ENCODE measurements at places on chromosomes 16 and 17.

DNA sequence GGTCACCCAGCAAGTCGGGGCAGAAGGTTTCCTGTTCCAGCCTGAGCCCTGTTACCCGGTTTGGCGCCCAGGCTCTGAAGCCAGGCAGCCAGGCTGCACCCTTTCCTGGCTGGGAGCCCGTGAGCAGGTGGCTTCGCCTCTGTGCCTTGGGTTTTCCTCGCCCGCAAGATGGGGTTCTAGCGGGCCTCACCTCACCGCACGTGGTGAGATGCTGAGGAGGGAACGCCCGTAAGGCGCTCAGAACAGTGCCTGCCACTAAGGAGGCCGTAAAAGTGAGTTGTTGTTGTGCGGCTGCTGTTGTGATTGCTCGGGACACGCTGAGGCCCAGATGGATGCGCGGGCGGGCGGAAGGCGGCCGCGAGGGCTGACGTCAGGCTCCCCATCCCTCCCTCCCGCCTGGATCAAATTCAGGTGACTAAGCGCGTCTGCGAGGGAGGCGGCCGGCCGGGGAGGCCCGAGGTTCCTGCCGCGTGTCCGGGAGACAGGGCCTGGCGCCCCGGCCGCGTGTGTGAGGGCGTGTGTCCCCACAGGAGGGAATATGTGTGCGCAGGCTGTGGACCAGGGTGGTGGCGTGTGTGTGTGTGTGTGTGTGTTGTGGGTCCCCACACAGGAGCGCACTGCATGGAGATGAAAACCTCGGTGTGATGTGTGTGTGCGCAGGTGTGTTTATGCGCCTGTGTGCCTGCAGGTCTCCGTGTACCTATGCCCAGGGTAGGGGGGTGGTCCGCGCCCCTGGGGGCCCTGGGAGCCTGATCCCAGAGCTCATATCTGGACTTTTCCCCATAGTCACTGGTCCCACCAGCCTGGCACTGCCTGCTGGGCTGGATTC, 4.3 kb downstream of the CAMKK1 start:
- DNase-seq = no peak

- no peak for DNase-seq
Measured at GRCh38 chr17:5330981-5331380, 48.9 kb downstream of the RABEP1 start.

GRCh38 chr17:75146592-75146991, 7.7 kb downstream of the JPT1 start:
- DNase-seq = no peak

DNA sequence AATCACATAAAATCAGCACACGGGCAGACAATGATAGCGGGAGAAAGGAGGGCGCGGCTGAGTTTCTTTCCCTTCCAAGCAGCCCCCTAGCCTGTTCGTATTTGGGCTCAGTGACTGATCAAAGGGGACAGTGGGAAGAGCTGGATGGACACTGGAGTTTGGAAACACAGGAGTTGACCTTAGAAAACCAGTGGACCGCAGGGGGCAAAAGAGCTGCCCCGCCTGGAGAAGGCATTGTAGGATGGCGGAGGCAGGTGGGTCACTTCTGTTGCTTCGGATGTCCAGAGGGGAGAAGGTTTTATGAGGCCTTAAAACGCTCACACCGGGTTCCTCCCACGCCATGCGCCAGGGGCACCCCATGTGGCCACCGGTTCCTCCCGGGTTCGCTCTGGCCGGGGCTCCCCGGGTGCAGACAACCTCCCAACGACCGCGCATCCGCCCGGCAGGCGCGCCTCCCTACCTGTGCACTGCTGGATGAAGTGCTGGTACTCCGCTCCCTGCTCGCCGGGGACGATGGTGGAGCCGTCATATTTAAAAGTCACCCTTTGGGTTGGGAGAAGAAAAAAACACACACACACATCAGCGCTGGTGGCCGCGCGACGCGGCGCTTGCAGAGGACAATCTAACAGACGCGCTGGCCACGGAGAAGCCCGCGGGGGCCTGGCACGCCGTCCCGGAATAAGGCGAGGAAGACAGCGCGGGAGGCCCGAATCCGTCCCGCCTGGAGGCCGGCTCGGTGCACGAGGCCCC, 662 bp downstream of the COTL1 start:
- DNase-seq = peak; percentile 16

GRCh38 chr16:57115514-57116182, 23.3 kb downstream of the CPNE2 start:
- DNase-seq = no peak

DNA sequence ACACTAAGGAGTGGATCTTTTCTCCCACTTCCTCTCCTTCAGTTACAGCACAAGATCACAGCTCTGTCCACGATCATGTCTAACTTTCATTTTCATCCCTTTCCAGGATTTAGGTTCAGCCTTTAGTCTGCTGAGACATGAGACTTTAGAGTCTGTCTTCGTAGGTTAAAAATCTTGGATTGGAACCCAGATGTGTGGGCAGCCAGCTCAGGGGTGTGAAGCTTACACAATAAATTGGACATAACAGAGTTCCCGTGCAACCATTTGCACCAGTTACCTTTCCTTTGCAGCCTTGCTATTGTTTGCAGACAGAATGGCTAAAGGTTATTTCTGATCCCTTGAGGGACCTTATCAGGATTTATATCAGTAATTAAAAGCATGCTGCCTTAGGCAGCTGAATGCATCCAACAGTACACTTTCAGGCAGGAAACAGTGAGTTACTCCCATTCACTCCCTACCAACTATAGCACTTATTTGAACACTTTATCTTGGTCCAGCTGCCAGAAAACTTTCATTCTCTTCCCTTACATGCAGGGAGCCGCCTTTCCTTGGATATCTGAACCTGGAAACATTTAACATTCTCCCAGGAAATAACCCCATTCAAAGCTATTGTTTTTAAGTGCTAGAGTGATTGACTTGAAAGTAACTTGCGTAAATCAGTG, 87.3 kb downstream of the TMEM100 start:
- no peak for DNase-seq

- no peak for DNase-seq
Measured at GRCh38 chr17:38671939-38672720, 2.6 kb downstream of the EPOP start.

DNA sequence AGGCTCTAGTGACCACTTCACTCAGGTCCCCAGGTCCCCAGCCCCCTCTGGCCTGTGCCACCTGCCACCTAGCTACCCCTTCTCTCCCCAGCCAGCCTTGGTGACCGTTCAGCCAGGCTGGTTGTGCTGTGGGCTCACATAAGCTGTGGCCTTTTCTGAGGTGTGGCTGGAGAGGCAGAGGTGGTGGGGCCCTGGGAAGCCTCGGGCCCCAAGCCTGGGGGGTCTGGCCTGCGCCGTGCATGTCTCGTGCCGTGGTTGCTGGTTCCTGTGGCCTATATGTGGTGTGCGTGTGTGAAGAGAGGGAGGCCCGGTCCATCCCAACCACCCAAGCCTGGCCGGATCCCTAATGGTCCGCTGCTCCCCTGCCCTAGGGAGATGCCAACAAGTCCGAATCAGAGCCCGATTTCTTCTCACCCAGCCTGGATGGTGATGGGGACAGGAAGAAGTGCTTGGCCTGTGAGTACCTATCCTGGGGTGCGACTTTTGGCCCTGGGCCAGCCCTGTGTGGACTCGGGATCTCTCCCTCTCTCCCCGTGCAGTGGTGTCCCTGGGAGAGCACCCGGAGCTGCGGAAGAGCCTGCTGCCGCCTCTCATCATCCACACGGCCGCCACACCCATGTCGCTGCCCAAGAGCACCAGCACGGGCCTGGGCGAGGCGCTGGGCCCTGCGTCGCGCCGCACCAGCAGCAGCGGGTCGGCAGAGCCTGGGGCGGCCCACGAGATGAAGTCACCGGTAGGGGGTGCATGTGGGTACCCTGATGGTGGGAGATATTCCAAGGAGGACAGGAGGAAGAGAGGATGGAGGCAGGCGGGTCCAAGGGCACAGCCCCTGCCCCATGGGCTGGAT, 35.9 kb downstream of the CACNA1G start:
- DNase-seq = no peak

DNA sequence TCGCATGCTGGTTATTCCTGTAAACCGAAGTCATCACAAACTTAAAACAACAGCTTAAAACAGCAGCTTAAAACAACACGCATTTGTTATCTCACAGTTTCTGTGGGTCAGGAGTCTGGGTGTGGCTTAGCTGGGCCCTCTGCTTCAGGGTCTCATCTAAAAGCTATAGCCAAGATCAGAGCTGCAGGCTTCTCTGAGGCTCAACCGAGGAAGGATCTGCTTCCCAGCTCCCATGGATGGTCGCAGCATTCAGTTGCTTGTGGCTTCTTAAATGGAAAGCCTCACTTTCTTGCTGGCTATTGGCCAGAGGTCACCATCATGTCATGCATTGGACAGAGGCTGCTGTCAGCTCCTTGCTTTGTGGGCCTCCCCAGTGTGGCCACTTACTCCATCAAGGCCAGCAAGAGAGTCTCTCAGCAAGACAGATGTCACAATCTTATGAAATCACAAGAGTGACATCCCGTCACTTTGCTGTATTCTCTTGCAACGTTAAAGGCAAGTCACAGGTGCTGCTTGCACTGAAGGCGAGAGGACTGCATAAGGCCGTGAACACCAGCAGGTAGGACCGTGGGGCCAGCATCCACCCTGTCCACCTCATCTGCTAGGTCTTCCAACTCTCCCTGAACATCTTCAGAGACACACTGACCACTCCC, 117.9 kb upstream of the TNRC6C start:
- no peak for DNase-seq

DNA sequence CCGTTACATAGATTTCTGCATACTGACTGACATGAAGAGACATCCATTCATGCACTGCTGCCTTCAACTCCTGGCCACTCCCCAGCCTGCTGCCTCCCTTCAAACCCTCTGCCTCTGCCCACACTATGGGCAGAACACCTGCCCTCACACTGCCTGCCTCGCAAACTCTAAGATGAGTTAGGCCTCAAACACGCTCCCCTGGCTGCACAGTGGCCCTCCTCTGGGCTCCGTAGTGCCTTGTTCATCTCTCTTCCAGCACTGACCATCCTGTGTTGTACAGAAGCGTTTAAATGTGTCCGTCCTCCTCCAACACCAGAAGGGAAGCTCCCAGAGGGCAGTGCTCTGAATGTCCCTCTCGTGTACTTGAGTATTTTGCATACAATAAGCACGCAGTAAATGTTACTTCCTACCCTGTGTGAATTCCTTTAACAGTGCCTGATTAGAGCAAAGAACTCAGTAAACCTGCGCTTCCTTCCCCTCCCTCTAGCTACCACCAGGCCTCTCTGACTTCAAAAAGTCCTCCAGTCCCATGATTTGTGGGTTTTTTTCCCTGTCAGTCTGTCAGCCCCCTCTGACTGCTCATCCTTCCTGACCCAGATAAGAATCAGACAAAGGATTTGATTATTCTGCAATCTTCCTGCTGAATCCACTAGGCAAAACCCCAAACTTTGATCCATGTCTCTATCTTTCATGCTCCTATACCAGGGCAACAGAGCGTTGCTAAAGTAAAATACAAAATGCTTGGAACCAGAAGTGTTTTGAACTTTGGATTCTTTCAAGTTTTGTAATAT, 3.9 kb downstream of the DHX33 start:
- DNase-seq = no peak

DNA sequence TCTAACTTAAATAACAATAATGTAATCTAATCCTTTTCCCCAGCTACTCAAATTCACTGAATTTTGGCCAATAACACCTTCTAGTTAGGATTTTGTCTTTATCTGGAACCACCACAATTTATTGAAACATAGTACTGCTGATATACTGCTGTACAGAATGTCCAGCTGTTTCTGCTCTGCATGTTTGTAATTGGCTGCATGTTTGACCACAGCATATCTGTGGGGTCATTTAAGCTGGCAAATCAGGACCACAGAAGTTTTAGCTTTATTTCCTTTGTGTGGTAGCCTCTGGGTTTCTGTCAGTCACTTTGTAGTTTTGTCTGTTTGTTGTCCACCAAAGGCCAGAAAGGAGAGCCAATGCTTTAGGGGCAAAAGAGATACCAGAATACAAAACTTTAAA, 22.2 kb upstream of the RAB11FIP4 start:
- no peak for DNase-seq

- no peak for DNase-seq
Measured at GRCh38 chr16:28990375-28991040, 5.7 kb downstream of the LAT start.

- DNase-seq = no peak
Measured at GRCh38 chr16:48619547-48619946, 9.6 kb upstream of the N4BP1 start.

DNA sequence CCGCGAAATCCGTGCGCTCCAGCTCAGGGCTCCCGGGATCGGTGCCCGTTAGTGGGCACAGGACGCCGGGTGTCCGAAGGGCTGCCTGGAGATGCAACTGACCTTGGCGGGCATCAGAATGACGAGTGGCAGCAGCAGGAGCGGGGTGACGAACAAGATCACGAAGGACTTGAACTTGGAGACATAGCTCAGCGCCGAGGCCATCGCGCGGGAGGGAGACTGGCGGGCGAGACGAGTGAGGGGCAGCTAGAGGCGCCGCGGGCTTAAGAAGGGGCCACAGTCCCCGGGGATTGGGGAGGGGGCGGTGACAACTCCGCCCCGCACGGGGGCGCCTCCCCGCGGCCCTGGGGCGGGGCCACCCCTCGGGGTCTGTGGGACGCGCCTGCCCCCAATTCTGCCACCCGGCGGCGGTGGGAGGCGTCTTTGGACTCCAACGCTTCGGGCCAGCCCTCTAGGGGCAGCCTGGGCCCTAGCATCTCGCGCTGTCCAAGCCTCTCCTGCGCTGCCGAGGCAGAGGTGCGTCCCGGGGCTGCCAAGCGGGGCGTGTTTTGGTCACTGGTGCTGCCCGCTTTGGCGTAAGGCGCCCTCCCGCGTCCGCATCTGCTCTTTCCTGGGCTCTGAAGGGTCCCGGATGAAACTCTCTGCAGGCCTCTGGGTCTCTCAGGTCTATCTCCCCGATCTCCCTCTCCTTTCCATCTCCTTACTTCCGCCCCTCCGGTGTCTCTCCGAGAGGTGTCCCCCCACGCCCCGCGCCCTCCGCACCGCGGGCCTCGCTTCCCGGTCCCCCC, at the start of gene SLC13A5:
Gene SLC13A5, minus strand, starts transcription at position 240 of the 788 bp plus-strand sequence. Its CDS starts 36 bp downstream, at position 204.
- DNase-seq = no peak

DNA sequence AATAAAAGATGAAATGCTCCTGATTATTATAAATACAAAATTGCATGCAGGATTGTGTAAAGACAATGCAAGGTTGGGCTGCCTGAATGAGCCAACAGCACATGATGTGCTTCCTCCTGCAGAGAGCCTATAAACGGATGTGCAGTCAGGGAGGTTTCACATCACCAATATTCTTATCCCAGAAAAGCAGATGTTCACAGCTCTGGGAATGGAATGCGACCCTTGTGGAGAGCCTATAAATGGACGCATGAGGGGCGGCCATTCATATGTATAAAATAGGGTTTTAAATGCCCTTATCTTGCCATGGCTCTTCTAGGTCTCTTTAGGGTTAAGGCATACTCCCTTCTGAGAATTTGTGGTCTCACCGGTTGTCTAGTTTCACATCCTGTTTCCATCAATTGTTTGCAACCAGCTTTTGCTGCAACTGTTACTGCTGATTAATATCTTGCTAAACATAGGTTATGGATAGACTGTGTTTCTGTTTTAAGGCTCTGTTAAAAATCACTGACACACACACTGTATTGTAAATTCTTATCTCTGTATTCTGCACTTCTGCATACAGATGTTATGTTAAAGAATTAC, 31.9 kb downstream of the SLFN11 start:
- peak; percentile 6 for DNase-seq

DNA sequence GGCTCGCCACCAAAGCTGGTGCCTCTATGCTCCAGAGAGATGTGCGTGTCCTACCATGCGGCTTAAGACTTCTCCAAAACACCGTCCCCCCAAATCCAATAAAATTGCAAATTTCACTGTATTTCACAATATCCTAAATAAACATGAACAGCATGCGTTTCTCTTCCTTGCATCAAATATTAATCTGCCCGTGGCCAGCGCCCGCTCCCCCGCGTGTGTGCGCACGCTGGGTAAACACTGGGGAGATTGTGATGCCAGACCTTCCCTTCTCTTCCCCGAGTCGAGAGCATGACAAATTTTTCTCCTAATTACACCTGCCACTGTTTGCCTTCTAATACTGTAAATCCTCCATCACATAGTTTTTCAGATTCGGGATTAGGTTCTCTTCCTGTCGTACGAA, 148.1 kb downstream of the MRM1 start:
- no peak for DNase-seq

All from CD4-positive, alpha-beta T cell treated with Interferon gamma for 1 hour (primary cell).